ENCODE measurements at places on chromosomes 2 and 18.

- DNase-seq, result no peak
Measured at GRCh38 chr2:71212336-71212735, 14.6 kb downstream of the PAIP2B start.

DNA sequence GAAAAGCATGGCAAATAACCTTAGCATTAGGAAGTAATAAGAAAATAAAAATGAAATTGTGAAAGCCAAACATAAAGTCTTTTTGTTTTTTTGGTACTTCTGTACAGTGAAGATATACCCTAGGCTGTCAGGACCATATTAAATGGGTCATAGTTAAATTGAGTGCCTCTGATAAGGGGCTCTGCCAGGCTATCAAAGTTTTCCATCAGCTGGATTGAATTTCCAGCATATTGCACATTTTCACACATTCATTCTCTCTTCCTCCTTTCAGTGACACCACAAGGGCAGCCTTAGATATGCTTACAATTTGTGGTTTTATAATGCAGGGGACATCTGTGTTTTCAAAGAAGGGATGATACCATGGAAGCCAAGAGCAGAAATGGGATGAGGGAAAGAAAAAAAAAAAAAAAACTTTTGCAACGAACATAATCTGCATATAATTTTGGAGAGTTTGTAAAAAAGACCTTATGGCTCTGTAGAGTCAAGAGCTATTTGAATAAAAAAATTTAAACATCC lies 109.3 kb upstream of the LYPD1 start:
- DNase-seq, result no peak

GRCh38 chr2:55025627-55026026 lies 24.6 kb downstream of the RTN4 start:
- DNase-seq, result no peak

DNA sequence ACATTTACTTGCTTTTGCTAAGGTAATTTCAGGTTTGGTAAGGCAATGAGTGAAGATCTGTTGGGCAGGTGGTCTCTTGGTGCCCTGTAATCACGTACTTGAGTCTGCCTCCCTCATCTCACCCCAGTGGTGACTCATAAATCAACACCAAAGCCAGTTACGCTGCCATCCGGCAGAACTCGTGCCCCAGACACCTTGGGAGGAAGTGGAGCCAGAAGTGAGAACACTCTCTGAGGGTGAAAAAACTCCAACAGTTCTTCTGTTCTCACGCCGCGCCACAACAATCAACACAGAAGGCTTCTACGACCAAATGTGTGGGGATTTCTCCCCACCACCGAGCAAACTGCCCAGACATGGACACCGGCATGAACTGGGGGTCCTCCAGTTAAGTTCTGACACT lies 206.2 kb downstream of the ARL4C start:
- no peak for DNase-seq

All from retina (tissue), 1 donor.